Muscle of back (tissue), 13 donors: ENCODE measurements at places on chromosomes 6 and 20. TPM values are rescaled to one million over a fixed set of nuclear protein-coding genes. Genes with fewer than 3 reads are reported as not detected.

- no peak for DNase-seq
These were observed 29.1 kb downstream of the QRSL1 start for GRCh38 chr6:106658469-106658868.

GRCh38 chr6:113055061-113055460 is 707.9 kb downstream of the RFPL4B start:
- no peak for DNase-seq

GRCh38 chr6:149755300-149756260 is 6.0 kb downstream of the PCMT1 start:
- DNase-seq: no peak

DNA sequence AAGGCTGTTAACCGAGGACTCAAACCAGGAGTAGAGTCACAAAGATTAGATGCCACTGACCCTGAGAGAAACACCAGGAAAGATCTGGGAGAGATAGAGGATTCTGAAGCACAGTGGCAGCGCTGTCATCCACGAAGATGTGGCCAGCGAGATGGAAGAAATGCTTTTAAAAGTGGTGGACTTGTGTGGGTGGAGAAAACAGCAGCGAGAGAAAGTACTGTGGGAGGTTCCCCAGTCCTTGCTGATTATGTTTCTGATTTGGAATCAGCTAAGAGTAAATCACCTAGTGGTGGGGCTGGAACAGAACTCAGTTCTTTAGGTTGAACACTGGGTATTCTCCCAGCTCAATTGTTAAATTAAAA is 435 bp upstream of the ZNF322 start:
- DNase-seq: no peak

PPP1R16B gene
- polyA plus RNA-seq: 5.6 TPM

TBX18 gene
- polyA plus RNA-seq: 30.6 TPM

KPNA5 gene
- 10.1 TPM for polyA plus RNA-seq
